ENCODE measurements at places on chromosomes 3 and 15. TPM values are rescaled to one million over a fixed set of nuclear protein-coding genes. Genes with fewer than 3 reads are reported as not detected.

GRCh38 chr3:44029100-44029499 is 212.6 kb upstream of the TOPAZ1 start:
- H3K27ac ChIP-seq = no peak overlapping the region
- no peaks in the 10 kb centered on the region for H3K4me1 ChIP-seq
- peaks cover 15% of the 10 kb centered on the region for H3K27me3 ChIP-seq
- H3K36me3 ChIP-seq = no peaks in the 10 kb centered on the region

- DNase-seq = no peak
- H3K4me1 ChIP-seq = no peaks in the 10 kb centered on the region
- no peak overlapping the region for H3K4me3 ChIP-seq
- peaks cover 27% of the 10 kb centered on the region for H3K36me3 ChIP-seq
- no peak overlapping the region for H3K27ac ChIP-seq
Measured at GRCh38 chr3:184927796-184928315, 115.9 kb downstream of the VPS8 start.

DNA sequence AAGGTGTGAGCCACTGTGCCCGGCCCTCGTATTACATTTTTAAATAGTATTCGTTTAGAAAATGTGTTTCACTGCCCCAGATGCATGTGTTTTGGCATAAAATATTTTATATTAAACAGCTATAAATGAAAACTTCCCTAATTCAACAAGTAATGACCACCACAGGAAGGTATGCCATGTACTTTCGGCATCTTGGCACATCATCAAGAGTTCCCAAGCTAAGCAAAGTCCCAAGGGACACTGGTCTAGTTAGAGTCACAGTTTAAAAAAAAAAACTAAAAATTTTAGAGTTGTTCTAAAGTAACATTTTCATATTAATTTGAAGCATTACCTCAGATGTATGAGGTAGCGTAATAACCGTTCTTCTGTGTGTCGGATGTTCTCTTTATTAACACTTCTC is 15.6 kb upstream of the ARPP19 start:
- H3K27ac ChIP-seq = no peak overlapping the region
- H3K4me3 ChIP-seq = no peak overlapping the region
- H3K36me3 ChIP-seq = peaks cover 3% of the 10 kb centered on the region
- no peak for DNase-seq
- no peaks in the 10 kb centered on the region for H3K27me3 ChIP-seq
- no peaks in the 10 kb centered on the region for H3K4me1 ChIP-seq

DNA sequence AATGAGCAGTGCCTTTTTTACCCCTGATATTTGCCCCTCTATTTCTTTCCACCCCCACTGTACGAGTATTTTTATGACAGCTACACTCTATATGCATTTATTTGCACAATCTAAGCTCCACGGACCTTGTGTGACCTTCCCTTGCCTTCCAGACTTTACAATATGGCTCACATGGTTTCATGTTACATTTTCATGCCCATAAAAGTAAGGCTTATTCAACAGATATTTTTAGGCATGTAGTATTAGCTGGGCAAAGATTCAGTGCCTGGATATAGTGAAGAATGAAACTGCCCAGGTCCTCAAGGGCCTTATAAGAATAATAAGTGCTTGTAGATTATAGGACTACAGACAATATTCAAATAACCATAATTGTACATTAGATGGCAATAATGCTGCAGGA is 481.9 kb upstream of the CNTN4 start:
- no peak overlapping the region for H3K4me3 ChIP-seq
- no peaks in the 10 kb centered on the region for H3K4me1 ChIP-seq
- DNase-seq = no peak
- no peaks in the 10 kb centered on the region for H3K36me3 ChIP-seq
- H3K27ac ChIP-seq = no peak overlapping the region
- H3K27me3 ChIP-seq = no peaks in the 10 kb centered on the region

- H3K27me3 ChIP-seq = no peaks in the 10 kb centered on the region
- no peaks in the 10 kb centered on the region for H3K36me3 ChIP-seq
- H3K4me1 ChIP-seq = no peaks in the 10 kb centered on the region
- DNase-seq = no peak
Measured at GRCh38 chr3:169836942-169837275, 24.2 kb upstream of the LRRC34 start.

GRCh38 chr3:134590766-134591165 is 60.1 kb downstream of the KY start:
- H3K4me3 ChIP-seq = no peak overlapping the region
- no peaks in the 10 kb centered on the region for H3K27me3 ChIP-seq
- H3K27ac ChIP-seq = no peak overlapping the region
- H3K4me1 ChIP-seq = no peaks in the 10 kb centered on the region

DNA sequence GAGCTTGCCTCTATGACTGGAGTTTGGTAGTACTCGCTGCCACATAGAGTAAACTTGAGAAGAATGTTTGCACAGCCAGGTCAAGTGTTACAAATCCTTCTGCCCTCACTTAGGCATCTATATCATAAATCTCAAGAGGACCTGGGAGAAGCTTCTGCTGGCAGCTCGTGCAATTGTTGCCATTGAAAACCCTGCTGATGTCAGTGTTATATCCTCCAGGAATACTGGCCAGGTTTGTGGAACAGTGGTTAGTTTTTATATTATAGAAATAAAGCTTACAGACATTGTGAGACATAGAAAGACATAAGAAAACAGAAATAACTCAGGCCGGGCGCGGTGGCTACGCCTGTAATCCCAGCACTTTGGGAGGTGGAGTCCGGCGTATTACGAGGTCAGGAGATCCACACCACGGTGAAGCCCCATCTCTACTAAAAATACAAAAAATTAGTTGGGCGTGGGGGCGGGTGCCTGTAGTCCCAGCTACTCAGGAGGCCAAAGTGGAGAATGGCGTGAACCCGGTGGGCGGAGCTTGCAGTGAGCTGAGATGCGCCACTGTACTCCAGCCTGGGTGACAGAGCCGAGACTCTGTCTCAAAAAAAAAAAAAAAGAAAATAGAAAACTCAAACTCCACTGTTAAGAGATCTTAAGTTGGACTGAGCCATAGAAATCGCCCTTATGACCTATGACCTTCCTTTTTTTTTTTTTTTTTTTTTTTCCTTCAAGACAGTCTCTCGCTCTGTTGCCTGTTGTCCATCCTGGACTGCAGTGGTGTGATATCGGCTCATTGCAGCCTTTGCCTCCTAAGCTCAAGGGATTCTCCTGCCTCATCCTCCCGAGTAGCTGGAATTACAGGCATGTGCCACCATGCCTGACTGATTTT is 2.2 kb downstream of the RPSA start:
- H3K36me3 ChIP-seq = peaks cover 63% of the 10 kb centered on the region
- H3K27ac ChIP-seq = no peak overlapping the region
- H3K4me3 ChIP-seq = no peak overlapping the region
- peaks cover 23% of the 10 kb centered on the region for H3K4me1 ChIP-seq

DNA sequence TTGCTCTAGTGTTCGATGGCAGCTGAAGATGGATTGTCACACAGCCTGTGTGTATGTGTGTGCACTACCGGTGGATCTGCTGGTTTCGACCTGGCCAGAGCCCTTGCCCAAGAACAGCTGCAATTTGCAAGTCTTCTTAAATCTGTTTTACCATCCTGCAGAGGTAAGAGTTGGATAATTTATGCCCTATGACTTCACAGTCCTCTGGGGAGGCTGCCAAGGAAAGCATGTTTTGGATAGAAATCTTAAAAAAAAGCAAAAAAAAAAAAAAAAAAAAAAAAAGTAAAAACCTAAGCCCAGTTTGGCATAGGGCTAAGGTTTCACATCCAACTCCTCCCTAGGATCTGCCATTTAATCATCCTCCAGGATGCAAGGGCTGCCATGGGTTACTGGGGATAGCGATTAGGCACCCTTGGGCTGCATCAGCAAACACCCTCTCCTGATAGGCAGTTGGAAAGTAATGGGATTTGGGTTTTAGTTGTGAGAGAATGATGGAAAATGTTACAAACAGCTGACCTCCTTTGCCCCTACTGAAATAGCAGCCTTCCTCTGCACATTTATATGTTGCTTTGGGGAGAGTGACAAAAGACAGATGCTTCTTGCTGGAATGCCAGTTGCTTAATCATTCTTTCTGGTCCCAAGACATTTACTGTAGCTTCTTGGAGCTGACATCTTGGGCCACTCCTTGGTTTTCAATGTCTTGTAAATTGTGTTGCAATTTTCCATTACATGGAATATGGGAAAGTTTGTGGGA is 35.4 kb downstream of the CD200R1L start:
- no peaks in the 10 kb centered on the region for H3K36me3 ChIP-seq
- H3K4me3 ChIP-seq = no peak overlapping the region
- H3K27me3 ChIP-seq = no peaks in the 10 kb centered on the region
- no peak for DNase-seq

- no peaks in the 10 kb centered on the region for H3K36me3 ChIP-seq
- H3K4me3 ChIP-seq = no peak overlapping the region
- no peak for DNase-seq
- H3K27me3 ChIP-seq = no peaks in the 10 kb centered on the region
Measured at GRCh38 chr15:78197632-78198031, 36.7 kb downstream of the ACSBG1 start.

The IDH3A gene
- total RNA-seq = 69.5 TPM
